ENCODE measurements at places on chromosomes 6 and 20. TPM values are rescaled to one million over a fixed set of nuclear protein-coding genes. Genes with fewer than 3 reads are reported as not detected.

- no peak for DNase-seq
Observed at GRCh38 chr6:131251590-131252199, 116.4 kb downstream of the AKAP7 start.

DNA sequence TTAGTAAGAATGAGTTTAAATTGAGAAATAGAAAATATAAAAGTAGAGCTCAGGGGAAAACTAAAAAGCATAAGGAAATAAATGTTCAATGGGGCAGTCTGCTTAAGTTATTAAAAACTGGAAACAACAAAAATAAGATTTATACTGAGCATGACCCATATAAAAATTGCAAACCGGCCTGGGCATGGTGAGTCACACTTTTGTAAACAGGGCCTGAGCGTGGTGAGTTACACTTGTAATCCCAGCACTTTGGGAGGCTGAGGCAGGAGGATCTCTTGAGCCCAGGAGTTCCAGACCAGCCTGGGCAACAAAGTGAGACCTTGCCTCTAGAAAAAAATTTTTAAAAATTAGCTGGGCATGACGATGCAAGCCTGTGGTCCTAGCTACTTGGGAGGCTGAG, 74.6 kb downstream of the TMEM244 start:
- no peak for DNase-seq

DNA sequence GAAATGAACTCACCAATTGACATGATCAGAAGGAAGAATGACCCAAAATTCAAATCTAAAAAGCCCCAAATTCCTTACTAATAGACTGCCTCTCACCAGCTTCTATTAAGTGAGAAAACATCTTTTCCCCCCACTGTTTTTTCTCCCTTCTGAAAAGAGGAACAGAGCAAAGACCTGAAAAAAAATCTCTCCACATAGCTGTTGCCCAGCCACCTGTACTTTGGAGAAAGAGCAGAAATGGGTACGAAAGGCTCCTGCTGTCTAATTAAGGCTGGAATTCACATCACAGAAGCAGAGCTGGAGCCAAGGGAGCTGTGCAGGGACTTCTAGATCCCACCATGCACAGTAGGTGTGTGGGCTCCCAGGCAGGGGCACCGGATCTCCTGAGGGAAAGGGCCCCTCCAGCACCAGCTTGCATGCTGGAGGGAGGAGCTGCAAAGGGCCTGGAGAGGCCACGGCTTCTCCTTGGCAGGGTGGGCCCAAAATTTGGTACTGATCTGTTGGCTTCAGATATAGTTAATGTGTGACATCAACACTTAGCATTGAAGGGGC, 73.2 kb upstream of the DUSP22 start:
- DNase-seq = no peak

- no peak for DNase-seq
Observed at GRCh38 chr20:14055127-14055742, 59.9 kb downstream of the MACROD2 start.

- DNase-seq = no peak
Observed at GRCh38 chr6:169738204-169738975, 13.0 kb downstream of the DYNLT2 start.

DNA sequence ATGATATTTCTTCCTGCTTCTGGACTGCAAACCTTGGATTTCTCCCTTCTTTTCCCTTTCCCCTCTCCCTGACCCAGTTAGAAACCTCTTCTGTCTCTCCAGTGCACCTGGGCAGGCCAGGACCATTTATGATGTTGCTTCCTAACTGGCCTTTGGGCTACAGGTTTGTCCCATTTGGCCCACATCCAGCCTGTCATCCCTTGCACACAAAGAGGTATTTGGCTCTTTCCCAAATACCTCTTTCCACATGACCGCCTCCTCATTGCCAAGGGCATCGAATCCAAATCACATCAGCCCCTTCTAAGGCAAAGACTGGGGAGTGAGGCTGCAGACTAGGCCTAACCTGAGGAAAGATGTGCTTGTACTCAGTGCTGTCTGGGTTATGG, 13.6 kb downstream of the FGD2 start:
- peak; percentile 72 for DNase-seq

GRCh38 chr20:14890713-14891112, 553.3 kb upstream of the FLRT3 start:
- no peak for DNase-seq

DNA sequence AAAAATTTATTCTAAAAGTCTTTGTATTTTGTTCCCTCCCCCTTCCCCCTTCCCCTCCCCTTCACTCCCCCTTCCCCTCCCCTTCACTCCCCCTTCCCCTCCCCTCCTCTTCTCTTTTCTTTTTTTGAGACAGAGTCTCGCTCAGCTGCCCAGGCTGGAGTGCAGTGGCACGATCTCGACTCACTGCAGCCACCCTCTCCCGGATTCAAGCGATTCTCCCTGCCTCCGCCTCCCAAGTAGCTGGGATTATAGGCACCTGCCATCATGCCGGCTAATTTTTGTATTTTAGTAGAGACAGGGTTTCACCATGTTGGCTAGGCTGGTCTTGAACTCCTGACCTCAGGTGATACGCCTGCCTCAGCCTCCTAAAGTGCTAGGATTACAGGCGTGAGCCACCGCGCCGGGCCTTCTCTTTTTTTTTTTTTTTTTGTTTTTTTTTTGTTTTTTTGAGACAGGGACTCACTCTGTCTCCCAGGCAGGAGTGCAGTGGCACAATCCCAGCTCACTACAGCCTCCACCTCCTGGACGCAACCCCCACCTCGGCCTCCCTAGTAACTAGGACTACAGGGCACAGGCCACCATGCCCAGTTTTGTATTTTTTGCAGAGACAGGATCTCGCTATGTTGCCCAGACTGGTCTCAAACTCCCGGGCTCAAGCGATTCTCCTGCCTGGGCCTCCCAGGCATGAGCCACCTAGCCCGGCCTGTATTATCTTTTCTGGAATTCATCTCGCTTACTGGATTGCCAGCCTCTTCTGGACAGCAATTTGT, 1.1 kb upstream of the AFG1L start:
- no peak for DNase-seq

The PABPC1L gene
- 37.3 TPM for total RNA-seq

The TNNC2 gene
- total RNA-seq = not detected

Measured in left lobe of liver (tissue), 2 donors.